ENCODE measurements at places on chromosomes 2 and 18. TPM values are rescaled to one million over a fixed set of nuclear protein-coding genes. Genes with fewer than 3 reads are reported as not detected.

CFLAR gene
- 26.4 TPM for polyA plus RNA-seq

KRCC1 gene
- 63.1 TPM for polyA plus RNA-seq

IL18RAP gene
- polyA plus RNA-seq = 0.66 TPM

METTL4 gene
- 11.6 TPM for polyA plus RNA-seq

LHCGR gene
- polyA plus RNA-seq = 0.04 TPM

Measured in small intestine (tissue), 16 donors.